HAP-1 (cell line): ENCODE measurements at places on chromosomes 16 and 17.
A peak's percentile ranks its signal among the peaks of the same experiment; 100 is the strongest.

- DNase-seq: no peak
Measured at GRCh38 chr17:51794466-51794865, 364.0 kb downstream of the CA10 start.

DNA sequence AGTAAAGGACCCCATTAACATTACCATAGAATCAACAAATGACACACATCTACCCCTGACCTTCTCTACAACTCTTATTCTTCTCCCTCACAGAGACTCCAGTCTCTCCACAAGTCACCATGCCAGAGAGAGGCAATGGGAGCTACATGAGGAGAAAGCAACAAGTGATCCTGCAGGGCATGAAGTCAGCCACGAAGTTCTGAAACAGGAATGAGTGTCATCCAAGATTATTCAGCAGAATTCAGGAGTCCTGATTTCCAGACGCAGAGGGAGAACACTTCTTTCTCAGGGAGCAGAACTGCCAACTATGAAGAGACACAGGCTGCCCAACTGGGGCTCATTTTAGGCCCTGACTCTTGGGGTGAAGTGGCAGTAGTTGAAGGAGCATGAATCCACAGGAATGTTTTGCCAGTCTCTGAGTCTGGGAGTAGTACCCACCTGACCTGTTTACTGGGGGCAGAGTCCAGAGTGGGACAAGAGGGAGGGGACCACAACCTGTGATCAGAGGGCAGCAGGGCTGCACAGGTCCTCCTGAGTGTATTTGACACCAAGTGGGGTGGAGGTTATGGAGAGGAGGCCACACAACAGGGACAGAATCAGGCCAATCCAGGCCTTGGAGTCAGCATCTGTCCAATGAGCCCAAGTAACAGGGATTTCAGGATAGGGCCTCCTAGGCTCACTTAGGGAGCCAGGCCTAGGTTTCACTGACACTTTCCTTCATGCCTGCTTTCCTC is 2.4 kb upstream of the MTMR4 start:
- DNase-seq: no peak

GRCh38 chr17:63758428-63758827 is 15.0 kb downstream of the CCDC47 start:
- no peak for DNase-seq

DNA sequence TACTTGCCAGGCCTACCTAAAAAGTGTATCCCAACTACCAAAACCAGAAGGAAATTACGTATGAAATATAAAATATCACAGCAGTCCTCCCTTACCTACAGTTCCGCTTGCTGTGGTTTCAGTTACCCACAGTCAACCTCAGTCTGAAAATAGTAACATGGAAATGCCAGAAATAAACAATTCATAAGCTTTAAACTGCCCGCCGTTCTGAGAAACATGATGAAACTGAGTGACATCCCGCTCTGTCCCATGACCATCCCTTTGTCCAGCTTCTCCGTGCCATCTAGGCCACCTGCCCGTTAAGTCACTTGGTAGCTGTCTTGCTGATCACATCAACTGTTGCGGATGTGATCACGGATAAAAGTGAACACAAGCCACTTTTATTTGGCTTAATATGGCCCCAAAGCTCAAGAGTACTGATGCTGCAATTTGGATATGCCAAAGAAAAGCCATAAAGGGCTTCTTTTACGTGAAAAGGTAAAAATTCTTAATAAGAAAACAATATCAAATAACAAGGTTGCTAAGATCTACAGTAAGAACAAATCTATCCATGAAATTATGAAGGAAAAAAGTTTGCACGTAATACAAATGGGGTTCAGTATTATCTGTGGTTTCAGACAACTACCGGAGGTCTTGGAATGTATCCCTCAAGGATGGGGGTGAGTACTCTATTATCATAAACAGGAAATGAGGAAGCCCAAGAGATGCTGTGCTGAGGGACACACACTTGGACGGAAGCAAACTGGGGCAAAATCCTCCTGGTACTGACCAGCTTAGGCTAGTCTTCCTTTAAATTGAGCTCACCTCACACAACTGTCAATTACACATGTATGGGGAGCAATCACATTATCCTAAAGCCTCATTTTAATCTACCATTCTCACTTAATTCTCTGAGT is 8.2 kb downstream of the USP22 start:
- no peak for DNase-seq

- no peak for DNase-seq
Measured at GRCh38 chr16:74975591-74975990, 9.3 kb downstream of the WDR59 start.

- DNase-seq: peak; percentile 16
Measured at GRCh38 chr17:2688351-2689342, 22.9 kb downstream of the CLUH start.

- DNase-seq: no peak
Measured at GRCh38 chr16:89360760-89361435, 129.5 kb downstream of the ANKRD11 start.

DNA sequence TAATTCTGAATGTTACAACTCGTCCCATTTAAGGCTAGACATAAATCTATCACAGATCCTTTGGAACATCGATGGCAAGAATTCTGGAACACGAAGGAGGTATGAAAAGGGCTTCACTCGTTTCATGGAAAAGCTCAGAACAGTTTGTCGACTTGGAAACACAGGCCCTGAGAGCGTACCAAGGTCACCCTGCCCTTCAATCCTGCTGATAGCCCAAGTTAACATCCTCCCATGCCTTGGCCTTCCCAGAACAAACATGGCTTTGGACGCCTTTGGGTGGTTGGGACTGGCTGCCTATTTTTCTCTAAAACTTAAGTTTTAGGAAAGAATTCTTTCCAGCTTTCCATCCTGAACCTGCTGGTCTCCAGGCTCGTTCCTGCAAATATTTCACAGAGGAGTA is 396.1 kb downstream of the MAF start:
- DNase-seq: no peak

DNA sequence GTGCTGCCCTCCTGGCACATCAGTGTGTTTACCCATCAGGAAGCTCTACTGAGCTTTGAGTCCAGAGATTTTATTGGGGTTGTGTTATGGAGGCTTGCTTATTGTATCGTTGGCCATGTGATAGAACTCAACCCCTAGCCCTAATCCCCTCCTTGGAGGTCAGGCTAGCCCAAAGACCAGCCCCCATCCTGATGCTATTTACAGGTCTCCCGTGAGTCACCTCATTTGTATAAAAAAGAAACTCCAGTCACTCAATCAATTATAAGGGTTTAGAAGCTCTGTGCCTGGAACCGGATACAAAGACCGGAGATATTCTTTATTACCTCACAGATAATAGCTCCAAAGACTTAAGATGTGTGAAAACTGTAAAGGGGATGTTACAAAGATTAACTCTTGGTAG is 405.9 kb downstream of the CNTNAP4 start:
- DNase-seq: peak; percentile 55

GRCh38 chr16:73506568-73507056 is 458.7 kb upstream of the ZFHX3 start:
- DNase-seq: no peak

DNA sequence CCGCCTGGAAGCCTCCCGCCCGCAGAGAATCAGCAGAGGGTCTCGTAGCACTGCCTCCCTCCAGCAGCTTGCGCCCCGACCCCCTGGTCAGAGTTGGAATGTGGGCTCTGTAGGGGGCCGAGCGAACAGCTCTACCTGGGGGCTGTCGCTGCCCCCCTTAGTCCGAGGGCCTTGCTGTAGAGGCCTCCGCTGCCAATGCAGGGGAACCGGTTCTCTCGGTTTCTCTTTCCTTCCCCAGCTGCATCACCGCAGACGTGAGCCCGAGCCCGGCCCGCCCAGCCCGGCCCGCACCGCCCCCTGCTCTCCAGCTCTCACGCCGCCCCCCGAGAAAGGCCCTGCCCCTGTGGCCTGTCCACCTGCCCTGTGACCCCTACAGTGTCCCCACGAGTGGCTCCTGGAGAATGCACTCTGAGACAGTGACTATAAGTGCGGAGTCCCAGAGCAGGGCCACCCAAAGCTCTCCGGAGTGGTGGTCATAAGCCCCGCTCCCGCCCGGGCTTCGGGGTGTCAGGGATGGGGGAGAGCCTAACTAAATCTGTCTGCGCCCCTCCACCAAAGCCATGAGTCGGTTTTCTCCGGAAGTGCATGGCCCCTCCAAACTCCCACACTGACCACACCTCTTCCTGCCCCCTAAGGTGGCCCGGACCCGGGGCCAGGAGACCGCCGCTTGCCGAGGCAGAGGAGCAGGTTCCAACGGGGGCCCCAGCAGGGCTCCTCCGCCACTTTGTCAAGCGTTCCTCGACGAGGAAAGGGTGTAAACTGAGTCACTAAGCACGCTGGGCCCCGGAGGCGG is 1.7 kb downstream of the ARHGAP27 start:
- DNase-seq: no peak

DNA sequence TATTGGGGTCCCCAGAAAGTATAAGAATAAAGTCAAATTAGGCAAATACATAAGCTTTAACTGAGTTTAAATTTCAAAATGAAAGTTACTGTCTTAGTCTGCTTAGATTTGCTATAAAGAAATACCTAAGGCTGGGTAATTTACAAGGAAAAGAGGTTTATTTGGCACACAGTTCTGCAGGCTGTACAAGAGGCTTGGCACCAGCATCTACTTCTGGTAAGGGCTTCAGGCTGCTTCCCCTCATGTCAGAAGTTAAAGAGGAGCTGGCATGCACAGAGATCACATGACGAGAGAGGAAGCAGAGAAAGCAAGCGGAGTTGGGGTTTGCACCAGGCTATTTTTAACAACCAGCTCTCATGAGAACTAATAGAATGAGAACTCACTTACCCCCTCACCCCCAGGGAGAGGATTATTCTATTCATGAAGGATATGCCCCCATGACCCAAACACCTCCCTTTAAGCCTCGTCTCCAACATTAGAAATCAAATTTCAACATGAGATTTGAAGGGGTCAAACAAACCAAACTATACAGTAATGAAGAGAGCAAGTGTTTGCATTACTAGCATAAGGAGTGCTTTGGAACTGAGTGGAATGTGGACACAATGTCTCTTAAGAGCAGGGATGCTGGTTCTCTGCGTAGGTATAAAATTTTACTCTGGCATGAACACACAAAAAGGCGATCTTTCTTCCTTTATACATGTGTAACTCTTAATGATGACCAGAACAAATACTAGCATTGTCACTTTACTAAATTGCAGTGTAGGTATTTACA is 292.8 kb upstream of the PMFBP1 start:
- no peak for DNase-seq

- no peak for DNase-seq
Measured at GRCh38 chr16:12679660-12680272, 123.9 kb downstream of the CPPED1 start.

DNA sequence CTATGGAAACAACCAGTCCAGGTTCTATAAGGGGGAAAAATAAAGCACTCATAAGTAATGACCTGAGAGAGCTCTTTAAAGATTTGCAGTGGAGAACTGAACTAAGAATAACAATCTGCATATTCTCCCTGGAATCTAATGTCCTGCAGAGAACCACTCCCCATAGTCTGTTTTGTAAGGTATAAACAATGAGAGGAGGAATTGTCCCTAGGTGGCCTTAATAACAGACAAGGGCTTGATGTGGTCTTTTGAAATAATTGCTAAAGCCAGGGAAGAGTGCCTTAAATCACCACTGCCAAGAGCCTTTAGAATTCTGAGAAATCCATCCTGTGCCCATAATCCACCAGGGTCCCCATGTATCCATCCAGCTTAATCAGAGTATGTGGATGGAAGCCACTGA is 106.3 kb downstream of the CDH11 start:
- DNase-seq: no peak

DNA sequence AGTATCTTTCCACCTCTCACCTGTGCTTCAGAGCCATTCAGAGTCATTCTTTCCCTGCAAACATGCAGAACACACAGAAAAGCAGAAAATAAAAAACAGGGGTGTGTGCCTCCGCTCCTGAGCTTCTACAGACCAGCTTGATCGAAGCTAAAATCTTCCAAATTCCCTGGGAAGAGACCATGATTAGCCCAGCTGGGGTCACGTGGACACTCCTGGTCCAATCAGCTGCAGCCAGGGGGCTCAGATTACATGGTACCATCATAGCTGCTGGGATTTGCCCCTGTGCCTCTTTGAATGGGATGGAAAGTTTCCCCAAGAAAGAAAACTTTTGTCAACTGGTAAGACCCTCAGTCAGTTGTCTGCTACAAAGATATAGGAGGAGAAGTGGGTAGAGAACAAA is 159.9 kb downstream of the TMEM114 start:
- no peak for DNase-seq

- DNase-seq: no peak
Measured at GRCh38 chr16:24156777-24157176, 99.4 kb upstream of the CACNG3 start.

GRCh38 chr16:85717393-85718152 is 28.8 kb upstream of the GINS2 start:
- DNase-seq: peak; percentile 84

- peak; percentile 79 for DNase-seq
Measured at GRCh38 chr17:12020642-12021622, at the start of gene MAP2K4. Gene MAP2K4 (plus strand): TSS chr17:12020877. CDS start chr17:12020887, 10 bp downstream.

DNA sequence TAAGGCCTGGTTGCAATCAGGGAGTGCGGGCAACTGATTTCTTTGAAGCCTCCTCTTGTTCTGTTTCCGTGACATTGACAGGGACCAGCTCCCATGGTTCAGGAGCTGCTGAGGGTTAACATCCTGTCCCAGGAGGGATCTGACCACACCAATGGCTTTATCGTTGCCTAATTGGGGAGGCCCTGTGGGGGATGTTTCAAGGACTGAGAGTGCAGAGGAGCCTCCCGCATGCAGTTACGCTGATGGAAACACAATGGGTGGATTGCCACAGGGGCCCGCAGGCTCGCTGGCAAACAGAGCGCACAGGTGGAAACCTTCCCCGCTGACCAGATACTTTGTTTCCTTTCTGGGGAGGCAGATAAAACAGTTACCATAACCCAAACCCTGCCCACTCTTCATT is 23.8 kb upstream of the ABCC1 start:
- no peak for DNase-seq

DNA sequence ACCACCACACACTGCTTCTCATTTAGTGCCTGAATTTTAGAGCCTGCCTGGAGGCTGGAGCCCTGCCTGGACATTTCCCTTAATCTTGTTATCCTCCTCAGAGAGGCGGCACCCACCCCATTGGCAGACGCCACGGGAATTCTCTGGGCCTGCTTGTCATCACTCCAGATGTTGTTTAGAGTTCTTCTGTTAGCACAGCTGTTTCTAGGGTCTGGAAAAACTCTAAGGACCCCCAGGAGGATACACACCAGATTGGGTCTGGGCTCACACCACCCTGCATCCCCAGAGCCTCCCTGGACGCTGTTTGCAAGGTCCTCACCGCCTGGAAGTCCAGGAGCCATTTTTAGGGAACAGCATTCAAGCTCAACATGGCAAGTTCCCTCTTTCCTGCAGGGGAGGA is 565 bp upstream of the XAF1 start:
- no peak for DNase-seq

GRCh38 chr17:9763643-9764042 is 27.7 kb downstream of the DHRS7C start:
- no peak for DNase-seq

- DNase-seq: no peak
Measured at GRCh38 chr16:14399378-14400284, 230.4 kb downstream of the PARN start.

- DNase-seq: peak; percentile 22
Measured at GRCh38 chr16:73915140-73915539, 381.5 kb upstream of the PSMD7 start.

GRCh38 chr17:9544221-9544620 is 31.4 kb downstream of the STX8 start:
- DNase-seq: no peak
